Kidney (tissue), 22 donors: ENCODE measurements at places on chromosomes 13 and 19. TPM values are rescaled to one million over a fixed set of nuclear protein-coding genes. Genes with fewer than 3 reads are reported as not detected.

DNA sequence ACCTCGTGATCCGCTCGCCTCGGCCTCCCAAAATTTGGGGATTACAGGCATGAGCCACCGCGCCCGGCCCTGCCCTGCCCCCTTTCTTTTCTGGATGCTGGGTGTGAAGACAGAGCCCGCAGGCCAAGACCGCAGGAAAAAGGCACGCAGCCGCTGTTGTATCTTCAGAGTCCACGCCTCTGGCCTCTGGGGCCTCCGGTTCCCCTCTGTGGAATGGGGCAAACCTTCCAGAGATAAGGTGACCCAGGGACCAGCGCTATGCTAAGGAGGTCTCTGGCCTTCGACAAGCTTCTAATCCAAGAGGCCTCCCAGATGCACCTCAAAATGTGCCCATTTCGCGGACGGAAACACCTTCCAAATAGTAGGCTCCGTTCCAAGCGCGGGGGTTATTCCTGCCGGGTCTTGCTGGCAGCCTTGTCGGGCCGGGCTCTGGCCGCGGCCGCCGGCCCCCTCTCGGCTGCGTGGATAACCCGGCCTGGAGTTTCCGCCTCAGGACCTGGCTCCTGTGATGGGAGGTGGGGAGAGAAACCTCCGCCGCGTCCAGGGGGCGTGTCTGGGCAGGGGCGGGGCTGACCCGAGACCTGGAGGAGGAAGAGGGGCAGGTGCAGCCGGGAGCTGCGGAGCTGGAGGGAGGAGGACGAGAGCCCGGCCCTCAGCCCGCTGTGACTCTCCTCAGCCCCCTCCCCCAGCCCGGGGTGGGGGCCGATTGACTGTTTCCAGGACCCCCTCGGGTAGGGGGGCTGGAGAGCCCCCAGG lies 13.1 kb downstream of the TJP3 start:
- DNase-seq = peak; percentile 94

DNA sequence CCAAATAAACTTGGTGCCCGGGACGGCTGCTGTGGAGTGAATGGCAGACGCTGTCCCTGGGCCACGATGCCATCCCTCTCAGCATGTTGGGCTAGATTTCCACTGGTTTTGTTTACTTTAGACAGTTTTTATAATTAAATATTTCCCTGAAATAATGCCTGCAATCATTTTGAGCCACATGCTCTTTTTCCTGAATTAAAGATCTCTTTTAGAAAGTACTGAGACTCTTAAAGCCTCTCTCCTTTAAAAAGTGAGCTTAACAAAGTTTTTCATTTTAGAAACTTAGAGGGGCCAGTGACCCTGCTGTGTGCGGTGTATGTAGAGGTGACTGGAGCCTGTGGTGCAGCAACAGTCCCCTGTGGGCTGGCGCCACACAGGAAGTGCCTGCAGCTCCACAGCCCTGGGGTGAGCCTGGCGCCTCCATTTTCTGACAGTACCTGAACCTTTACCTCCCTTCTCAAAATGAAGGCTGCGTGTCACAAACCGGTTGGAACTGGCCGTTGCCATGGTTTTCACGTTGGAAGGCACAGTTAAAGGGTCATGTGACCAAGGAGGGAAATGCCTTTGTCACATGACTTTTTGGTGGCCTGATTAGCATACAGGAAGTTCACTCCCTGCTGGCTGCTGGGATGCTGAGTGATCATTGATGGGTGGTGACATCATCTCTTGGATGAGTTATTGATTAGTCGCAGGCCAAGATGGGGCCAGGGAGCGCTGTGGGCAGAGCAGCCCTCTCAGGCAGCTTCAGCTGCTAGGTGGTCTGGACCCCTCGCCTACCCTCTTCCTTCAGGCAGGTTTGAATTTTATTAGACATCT lies 26.3 kb downstream of the TSSK6 start:
- DNase-seq = peak; percentile 98

DNA sequence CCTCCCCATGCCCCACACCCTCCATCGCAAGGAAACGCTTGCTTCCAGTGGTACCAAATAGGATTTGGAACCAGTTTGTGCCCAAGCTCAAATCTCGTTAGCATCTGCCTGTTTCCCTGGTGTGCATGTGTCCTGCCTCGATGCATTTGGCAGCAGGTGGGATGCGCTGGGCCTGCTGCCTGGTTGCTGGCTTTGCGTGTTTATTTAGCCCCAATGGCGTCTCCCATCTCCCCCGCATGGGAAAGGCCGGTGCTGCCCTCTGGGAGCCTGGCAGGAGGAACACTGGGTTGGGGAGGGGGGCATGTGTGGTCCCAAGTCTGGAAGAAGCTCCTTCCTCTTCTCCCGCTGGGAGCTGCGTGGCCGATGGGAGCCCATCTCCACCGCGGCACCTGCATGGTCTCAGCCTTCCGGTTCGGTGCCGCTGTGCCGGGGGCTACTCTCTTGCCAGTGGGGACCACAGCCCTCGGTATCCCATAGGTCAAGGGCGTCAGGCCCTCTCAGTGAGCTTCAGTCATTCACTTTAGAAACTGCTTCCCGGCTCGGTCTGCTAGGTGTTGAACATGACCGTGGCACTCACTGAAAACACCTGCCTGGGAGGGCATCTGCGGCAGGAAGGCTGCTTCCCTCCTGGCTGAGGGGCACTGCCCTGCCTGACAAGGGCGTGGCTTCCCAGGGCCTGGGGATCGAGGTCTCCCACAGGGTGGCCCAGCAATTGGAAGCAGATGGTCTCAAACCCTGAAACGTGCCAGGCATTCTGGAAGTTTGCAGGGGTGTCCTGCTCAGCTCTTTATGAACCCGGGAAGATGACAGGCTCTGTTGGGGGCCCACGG lies 11.8 kb upstream of the F7 start:
- DNase-seq = peak; percentile 49

- DNase-seq = no peak
These were observed 5.1 kb downstream of the FGF22 start for GRCh38 chr19:644789-645188.

DNA sequence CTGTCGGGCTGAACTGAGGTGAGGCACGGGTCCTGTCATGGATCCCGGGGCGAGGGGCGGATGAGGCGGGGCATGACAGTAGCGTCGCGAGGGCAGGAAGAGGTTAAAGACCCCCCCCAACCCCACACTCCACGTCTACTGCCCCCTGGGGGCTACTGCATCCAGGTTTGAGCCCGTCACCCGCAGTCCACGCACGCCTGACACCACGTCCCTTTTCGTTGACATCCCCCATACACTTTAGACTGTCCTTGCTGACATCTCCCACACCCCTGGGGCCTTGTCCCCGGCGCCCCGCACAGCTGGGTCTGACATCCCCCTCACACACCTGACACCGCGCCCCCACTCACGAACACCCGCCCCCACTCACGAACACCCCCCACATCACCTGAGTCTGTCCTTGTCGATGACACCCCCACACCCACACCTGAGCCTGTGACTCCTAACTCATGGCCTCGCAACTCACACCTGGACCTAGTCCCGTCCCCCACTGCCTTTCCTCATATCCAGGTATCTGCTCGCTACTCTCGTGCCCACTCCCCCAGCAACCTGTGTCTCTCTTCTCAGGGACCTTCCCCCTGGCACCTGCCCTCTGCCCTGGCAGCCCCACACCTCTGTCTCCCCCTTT lies 416 bp downstream of the SLC25A42 start:
- DNase-seq = no peak

GRCh38 chr13:30339738-30340330 lies 32.5 kb upstream of the KATNAL1 start:
- DNase-seq = no peak

DNA sequence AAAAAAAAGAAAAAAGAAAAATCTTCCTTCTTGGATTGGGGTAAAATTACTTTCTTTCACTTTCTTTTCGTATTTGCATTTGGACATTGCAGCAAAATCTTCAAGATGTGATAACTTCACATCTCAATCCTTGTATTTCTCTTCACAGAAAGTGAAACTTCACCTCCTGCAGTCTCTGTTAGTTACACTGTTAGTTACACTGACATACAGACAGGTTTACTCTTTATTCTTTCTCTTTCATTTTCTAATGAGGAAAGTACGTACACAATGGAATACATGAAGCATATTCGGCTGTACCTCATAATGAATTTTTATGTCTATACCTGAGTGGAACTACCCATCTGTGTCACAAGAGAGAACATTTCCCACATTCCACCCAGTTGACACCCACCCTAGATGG lies 459.1 kb upstream of the GPC6 start:
- no peak for DNase-seq

- no peak for DNase-seq
These were observed 17.4 kb downstream of the CCDC70 start for GRCh38 chr13:51879133-51879532.

- DNase-seq = no peak
These were observed 3.1 kb upstream of the KLK1 start for GRCh38 chr19:50826492-50827240.

GRCh38 chr13:50629497-50629896 lies 214.0 kb downstream of the DLEU7 start:
- DNase-seq = no peak

DNA sequence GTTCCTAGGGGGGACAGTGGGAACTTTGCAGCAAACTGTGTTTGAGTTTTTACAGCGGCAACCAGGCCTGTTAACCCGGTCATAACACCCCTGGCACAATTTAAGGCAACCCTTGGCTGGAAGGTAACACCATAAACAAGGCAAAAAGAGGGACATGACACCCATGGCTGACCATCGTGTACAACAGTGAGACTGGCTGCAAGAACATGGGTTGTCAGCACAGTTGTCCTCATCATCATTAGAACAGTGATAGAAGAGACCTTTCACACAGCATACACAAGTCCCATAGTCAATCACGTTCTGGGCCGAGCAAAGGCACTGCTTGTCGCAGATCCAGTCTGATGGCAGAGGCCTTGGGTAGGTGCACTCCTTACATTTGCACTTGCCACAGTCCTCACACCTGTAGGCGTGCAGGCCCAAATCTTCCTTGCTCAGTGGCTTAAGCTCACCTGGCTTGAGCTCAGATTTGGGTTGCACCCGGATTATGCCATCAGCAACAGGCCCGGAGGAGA lies 4.1 kb downstream of the SPRY2 start:
- DNase-seq = no peak

GRCh38 chr19:29634423-29635130 lies 28.5 kb downstream of the POP4 start:
- DNase-seq = no peak

DNA sequence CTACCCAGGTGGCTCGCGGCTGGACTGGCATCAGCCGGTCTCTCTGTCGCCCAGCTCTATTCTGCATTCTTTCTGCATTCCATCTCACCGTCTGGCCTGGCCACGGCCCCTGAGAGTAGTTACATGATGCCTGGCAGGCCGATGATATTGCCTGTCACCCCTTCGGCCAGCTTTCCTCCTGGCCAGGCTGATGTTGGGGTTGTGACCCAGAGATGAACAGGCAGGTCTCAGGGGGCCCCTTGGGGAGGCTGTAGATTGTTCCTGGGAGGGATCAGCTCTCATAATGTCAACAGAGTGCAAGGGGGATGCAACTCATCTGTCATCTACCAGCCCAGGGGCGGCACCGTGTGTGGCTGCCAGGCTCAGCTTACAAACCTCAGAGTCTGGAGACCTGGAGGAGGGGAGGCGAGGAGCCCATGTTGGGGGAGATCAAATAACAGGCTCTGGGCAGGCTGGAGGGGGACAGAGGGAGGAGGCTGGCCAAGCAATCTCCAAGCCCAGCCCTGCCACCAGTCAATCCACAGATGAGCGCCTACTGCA lies 13.6 kb upstream of the FBXO17 start:
- DNase-seq = peak; percentile 94

DNA sequence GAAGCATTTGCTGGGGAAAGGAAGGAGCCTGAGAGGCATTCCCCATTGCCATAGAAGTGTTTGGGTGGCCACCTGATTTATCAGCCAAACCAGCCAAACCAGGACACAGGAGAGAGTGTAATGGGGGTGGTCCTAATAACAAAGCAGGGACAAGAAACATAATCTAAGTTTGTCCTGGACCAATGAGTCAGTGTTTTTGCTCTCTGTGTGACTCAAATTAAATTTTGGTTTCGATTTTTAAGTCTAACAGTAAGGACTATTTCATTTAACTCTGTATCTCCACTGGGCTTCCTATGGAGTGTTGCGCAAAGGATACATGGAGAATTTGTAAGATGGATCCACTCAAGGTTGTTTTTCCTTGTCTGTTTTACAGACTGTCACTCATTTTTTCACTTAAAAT lies 19.5 kb upstream of the TRPC4 start:
- DNase-seq = no peak

GRCh38 chr13:109569958-109570711 lies 216.2 kb downstream of the IRS2 start:
- no peak for DNase-seq

DNA sequence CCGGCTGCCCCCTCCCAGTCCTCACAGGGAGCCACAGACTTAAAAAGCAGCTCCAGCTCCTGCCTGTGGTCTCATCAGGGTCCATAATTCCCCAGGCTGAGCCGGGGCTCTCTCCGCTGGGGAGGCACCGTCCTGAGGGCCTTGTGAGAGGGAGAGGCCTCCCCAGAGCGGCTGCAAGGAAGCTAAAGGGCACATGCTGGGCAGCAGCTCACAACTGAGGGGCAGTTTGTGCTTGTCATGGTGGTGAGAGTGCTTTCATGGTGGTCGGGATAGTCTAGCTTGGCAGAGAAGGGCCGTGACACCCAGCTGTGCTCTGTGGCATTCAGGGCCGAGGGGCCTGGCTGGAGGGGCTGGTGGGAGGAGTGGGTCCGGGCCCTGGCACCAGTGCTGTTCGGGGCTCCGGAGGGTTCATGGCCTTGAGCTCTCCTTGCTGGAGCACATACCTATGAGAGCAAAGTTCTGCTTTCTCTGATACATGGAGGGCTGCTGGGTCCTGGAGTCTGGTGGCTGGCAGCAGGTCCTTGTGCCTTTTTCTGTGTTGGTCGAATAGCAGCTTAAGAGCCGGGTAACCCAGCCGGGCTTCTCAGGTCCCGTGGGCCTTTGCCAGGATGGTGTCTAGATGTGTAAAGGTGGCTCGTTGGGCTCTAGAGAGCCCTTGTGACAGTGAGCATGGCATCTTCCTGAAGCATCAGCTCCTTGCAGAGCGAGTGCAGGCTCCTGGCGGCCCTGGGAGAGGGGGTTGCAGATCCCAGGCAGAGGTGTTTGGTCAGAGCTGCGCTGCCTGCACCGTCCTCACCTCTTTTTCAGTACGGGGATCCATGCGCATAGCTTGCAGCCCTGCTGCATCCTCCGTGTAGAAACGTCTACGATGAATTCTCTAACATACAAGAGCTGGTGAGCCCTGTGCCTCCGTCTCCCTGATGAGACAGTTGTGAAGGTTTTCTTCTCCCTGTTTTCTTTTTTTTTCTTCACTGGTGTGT lies 8.8 kb downstream of the UPF1 start:
- no peak for DNase-seq

- DNase-seq = no peak
These were observed 6.4 kb downstream of the DAPK3 start for GRCh38 chr19:3964256-3965194.

- DNase-seq = no peak
These were observed 57.4 kb downstream of the ZNF728 start for GRCh38 chr19:22945560-22945959.

The ERICH6B gene
- polyA plus RNA-seq = not detected

The ARMC6 gene
- polyA plus RNA-seq = 24.6 TPM

The LRRC4B gene
- 2.6 TPM for polyA plus RNA-seq

The MATK gene
- 4.2 TPM for polyA plus RNA-seq

The FCER2 gene
- not detected for polyA plus RNA-seq

The ELSPBP1 gene
- not detected for polyA plus RNA-seq

The IGSF23 gene
- not detected for polyA plus RNA-seq

The CGB5 gene
- not detected for polyA plus RNA-seq

The FCAR gene
- polyA plus RNA-seq = not detected

The IRGC gene
- polyA plus RNA-seq = not detected
